ENCODE measurements at places on chromosomes 1 and 21.

GRCh38 chr1:189357317-189357716 is 1120.3 kb downstream of the BRINP3 start:
- no peak overlapping the region for H3K27ac ChIP-seq
- H3K27me3 ChIP-seq: no peaks in the 10 kb centered on the region
- H3K4me3 ChIP-seq: no peak overlapping the region
- DNase-seq: no peak
- H3K36me3 ChIP-seq: no peaks in the 10 kb centered on the region

GRCh38 chr21:25963181-25963580 is 207.4 kb downstream of the APP start:
- no peak overlapping the region for H3K4me3 ChIP-seq
- H3K4me1 ChIP-seq: peaks cover 37% of the 10 kb centered on the region
- H3K27me3 ChIP-seq: no peaks in the 10 kb centered on the region
- no peaks in the 10 kb centered on the region for H3K36me3 ChIP-seq

- H3K36me3 ChIP-seq: no peaks in the 10 kb centered on the region
- no peaks in the 10 kb centered on the region for H3K4me1 ChIP-seq
- H3K27me3 ChIP-seq: no peaks in the 10 kb centered on the region
- no peak for DNase-seq
These were observed 119.3 kb upstream of the BACE2 start for GRCh38 chr21:41048623-41049022.

- H3K27me3 ChIP-seq: no peaks in the 10 kb centered on the region
- no peaks in the 10 kb centered on the region for H3K4me1 ChIP-seq
- DNase-seq: no peak
- no peak overlapping the region for H3K4me3 ChIP-seq
These were observed 100.5 kb downstream of the AK5 start for GRCh38 chr1:77382366-77382765.
